EL (cell line): ENCODE measurements at places on chromosomes 13 and 19.

GRCh38 chr19:12687496-12688196, at the start of gene GNG14:
TSS of gene GNG14 (plus strand) at chr19:12687998. CDS start at chr19:12688049, 51 bp downstream.
- no peak for DNase-seq

DNA sequence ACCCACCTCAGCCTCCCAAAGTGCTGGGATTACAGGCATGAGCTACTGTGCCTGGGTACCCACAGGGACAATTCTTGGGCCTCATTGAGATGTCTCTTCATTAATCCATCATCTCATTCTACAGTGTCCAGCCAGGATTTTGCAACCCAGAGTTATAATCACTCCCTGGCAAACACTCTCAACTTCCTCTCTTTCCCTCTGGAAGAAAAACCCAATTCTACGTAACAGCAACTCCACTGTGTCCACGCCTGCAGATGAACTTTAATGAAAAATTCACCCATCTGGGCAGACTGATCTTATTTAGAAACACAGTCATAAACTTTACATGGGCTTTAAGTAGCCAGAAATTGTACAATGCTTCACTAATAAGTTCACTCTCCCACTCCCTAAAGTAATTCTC, 90.1 kb upstream of the ABCC4 start:
- no peak for DNase-seq

DNA sequence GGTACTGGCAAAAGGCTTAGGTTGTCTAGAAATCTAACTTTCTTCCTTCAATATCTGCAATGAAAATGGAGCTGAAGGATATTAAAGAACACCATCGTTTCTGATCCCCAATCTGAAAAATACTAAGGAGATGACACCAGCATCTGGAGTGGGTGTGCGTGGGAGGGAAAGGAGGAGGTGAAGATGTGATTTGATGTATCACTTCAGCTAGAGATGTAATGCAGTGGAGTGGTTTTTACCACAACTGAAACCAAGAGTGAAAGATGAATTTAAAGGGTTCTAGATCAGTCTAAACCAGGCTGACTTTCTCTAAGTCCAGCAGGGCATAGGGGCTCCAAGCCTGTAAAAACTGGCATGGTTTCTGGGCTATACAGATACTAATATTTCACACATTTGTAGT, 148.4 kb downstream of the AKAP11 start:
- no peak for DNase-seq

- DNase-seq: no peak
Measured at GRCh38 chr13:79675931-79676660, 195.1 kb downstream of the NDFIP2 start.

GRCh38 chr13:107277911-107278310, 710.0 kb upstream of the ARGLU1 start:
- no peak for DNase-seq

DNA sequence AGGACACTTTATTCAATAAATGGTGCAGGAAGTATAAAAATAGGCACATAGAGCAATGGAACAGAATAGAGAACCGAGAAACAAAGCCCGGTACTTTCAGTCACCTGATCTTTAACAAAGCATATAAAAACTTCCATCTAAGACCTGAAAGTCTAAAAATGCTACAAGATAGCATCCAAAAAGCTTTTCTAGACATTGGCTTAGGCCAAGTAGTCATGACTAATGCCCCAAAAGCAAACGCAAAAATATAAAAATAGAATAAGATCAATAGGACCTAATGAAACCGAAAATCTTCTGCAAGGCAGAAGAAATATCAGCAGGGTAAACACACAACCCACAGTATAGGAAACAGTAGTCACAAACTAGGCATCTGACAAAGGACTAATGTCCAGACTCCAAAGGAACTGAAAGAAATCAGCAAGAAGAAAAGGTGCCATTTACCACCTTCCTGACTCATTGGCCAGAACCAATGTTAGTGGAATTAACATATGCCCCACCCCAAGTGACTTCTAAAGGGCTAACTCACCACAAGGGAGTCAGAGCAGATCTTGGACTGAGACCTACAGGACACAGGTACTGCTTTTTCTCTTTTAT, 40.8 kb upstream of the CEACAM21 start:
- no peak for DNase-seq

DNA sequence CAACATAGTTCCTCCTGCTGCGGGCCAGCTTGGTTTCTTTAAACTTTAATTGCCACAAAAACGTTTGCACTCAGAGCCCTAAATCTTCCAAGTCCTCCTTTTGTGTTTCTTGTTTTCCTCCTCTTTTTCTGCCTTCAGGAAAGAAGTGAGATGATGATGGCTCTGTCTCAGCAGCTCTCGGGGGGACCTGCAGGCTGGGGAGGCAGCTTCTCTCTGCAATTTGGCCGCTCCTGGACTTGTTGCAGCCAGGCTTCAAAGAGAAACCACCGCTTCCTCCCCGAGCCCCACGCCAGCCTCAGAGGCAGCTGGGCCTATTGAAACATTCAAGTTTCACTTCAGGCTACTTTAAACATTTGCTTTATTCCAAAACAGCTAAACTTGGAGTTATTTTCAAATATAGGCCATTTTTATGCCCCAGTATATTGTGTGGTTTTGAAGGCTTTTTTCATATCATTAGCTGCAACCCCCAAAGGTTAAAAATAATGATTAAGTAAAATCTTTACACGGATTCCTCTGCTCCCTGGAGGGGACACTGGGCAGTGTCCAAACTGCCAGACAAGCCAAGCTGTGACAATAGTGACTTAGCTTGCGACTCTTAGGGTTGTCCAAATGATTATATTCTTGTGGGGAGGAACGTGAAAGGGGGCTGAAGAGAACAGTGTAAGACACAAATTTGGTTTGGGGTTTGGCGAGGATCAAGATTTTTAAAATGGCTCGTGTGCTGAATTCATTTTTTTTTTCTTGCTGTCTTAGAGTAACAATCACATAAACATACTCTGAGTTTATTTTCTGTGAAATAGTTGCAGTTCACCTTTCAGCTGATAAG, 330.8 kb downstream of the DLEU7 start:
- DNase-seq: peak; percentile 41

DNA sequence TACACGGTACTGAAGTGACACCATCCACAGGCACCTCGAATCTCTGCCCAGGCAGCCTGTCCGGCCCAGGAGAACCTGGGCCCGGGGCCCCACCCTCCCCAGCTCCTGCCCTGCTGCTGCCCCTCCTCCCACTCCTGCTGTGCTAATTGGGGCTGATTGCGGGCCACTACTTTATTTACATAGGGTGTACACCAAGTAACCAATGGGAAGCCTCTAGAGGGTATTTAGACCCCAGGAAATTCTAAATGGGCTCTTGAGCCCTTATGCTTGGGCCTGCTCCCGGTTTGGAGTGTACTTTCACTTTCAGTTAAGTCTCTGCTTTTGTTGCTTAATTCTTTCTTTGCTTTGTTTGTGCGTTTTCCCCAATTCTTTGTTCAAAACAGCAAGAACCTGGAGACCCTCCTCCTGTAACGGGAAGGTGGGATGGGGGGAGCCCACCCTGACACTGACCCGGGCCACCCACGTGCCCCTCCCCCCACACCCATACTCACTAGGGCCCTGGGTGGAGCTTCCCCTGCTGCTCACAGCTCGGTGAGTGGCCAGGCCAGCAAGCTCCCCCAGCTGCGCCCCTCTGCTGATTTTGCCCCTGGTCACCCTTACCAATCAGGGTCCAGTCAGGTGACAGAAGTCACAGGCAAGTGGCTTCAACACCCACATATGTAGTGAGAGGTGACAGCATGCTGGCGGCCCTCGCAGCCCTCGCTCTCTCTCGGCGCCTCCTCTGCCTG, 9.4 kb downstream of the SCGB2B2 start:
- DNase-seq: peak; percentile 21

DNA sequence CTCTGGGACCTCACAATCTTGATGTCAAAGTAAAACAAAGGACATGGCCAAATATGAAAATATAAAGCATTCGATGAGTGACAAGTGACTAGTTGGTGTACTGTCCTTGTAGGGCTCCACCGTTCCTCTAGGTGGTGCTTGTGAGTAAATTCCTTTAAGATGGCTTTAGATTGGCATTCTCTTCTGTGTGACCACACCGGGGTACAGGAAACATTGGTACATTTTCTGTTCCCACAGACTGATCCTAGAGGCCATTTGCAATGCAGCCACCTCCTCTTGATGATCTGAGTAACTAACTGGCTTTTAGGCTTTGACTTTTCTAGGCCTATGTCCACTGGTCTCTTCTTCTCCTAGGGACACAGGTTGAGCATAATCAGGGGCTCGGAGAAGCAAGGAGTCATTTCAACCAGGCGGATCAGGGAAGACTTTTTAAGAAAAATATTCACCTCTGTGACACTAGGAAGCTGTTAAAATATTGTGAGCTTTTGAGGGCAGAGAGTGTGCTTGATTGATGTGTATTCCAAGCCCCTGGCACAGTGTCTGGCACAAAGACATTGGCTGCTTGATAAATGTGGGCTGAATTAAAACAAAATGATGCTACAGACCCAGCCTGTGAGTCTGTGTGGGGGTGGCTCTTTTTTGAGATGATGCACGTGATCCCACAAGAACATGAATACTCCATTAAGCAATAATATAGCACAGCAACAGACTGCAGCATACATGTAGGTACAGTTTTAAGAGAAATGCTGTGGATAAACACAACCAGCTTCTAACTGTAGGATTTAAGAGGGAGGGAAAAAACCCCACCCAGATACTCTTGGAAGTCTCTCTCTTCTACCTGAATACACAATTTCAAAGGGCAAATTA, 21.0 kb downstream of the EPSTI1 start:
- DNase-seq: peak; percentile 78

DNA sequence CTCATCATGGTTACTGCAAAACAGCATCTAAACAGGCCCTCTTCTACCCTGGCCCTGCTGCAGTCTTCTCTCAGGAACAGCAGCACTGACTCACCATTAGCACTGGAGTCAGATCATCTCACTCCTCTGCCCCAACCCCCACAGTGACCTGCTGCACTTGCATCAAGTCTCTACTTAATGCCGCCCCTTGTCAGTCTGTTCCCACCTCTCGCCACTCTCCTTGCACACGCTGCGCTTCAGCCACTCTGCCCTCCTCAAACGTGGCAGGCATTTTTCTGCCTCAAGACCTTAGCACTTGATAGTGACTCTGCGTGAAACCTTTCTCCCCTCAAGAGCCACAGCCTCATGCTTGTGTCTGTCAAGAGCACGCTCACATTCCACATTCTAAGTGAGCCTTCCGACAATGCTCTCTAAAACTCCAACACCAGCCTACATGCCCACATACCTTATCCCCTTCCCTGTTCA, 22.1 kb downstream of the MIPEP start:
- peak; percentile 37 for DNase-seq

DNA sequence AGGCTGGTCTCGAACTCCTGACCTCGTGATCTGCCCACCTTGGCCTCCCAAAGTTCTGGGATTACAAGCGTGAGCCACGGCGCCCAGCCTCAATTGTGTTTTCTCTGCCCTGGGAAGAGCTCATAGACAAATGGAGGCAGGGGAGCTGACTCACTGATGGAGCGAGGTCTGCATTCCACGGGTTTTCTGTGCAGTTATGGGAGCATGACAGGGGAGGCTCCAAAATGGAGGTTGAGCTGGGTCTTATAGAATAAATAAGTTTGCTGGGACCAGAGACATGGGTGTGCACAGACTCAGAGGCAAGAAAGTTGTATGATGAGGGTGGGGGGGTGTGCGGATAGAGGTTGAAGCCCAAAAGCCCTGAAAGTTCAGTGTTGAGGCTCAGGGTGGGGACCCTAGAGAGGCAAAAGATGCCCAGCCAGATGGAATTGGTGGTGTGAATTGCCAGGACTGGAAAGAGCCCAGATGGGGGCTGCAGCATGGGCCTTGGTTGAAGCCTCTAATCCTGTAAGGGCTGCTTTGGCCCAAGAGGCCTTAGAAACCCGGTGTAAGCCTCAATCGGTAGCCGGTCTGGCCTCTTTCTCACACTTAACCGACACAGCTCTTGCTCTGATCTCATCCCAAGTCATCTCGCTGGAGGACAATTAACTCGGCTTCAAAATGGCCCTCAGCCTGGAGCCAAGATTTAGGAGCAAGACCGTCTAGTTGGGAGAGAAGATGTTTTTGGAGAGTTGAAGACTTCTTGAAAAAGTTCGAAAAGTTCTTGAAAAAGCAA, 1.9 kb downstream of the TPM4 start:
- DNase-seq: peak; percentile 78

- no peak for DNase-seq
Measured at GRCh38 chr13:65154661-65155447, 2075.3 kb downstream of the PCDH9 start.

DNA sequence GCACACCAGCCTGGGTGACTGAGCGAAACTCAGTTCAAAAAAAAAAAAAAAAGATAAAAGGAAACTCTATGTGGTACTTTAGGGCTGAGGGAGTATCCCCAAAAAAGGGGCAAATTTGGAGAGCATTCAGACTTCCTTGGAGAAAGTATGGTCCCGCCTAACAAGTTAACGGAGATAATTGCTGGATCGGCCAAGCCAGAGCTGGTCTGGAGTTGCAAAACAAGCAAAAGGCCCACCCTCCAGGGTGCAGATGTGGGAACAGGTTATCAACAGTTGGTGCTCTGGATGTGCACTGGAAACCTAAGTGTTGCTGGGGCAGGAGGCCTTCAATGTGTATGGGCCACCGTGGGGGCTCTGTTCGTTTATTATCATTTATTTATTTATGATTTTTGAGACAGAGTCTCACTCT, 2.8 kb downstream of the IQCN start:
- DNase-seq: no peak

GRCh38 chr13:51612867-51613266, 28.6 kb downstream of the WDFY2 start:
- no peak for DNase-seq

GRCh38 chr19:31283701-31284100, 65.5 kb downstream of the TSHZ3 start:
- DNase-seq: no peak

- no peak for DNase-seq
Measured at GRCh38 chr13:32430018-32430747, 2.3 kb upstream of the N4BP2L1 start.

GRCh38 chr19:37959665-37960114, 52.7 kb downstream of the SIPA1L3 start:
- no peak for DNase-seq

- no peak for DNase-seq
Measured at GRCh38 chr19:50939596-50939995, 13.2 kb downstream of the KLK5 start.

- peak; percentile 49 for DNase-seq
Measured at GRCh38 chr19:3270902-3271301, 46.4 kb downstream of the CELF5 start.

- DNase-seq: no peak
Measured at GRCh38 chr19:3981373-3981735, 3.9 kb downstream of the EEF2 start.

DNA sequence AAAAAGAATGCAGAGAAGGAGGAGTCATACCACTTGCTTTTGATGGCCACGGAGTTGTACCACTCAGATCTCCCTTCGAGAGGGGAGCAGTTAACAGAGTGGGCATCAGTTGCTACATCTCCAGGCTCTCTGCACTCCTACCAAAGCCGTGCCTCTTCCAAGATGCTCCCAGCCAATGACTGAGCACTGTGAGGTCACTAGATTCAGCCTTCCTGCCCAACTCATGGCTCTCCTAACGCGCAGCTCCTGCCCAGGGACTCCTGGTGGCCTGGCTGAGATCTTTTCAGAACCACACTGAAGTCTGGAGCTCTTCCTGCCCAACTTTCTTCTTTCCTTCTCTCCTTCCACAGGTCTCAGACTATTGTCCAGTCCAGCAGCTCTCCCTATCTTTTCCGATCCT, 66.7 kb downstream of the LHFPL6 start:
- no peak for DNase-seq
